ENCODE measurements at places on chromosomes 12 and 14. TPM values are rescaled to one million over a fixed set of nuclear protein-coding genes. Genes with fewer than 3 reads are reported as not detected.

GRCh38 chr12:31832740-31833729 is 104.2 kb upstream of the AMN1 start:
- H3K27me3 ChIP-seq = no peaks in the 10 kb centered on the region
- no peaks in the 10 kb centered on the region for H3K36me3 ChIP-seq
- no peaks in the 10 kb centered on the region for H3K4me1 ChIP-seq
- H3K4me3 ChIP-seq = no peak overlapping the region
- DNase-seq = no peak
- no peak overlapping the region for H3K27ac ChIP-seq

DNA sequence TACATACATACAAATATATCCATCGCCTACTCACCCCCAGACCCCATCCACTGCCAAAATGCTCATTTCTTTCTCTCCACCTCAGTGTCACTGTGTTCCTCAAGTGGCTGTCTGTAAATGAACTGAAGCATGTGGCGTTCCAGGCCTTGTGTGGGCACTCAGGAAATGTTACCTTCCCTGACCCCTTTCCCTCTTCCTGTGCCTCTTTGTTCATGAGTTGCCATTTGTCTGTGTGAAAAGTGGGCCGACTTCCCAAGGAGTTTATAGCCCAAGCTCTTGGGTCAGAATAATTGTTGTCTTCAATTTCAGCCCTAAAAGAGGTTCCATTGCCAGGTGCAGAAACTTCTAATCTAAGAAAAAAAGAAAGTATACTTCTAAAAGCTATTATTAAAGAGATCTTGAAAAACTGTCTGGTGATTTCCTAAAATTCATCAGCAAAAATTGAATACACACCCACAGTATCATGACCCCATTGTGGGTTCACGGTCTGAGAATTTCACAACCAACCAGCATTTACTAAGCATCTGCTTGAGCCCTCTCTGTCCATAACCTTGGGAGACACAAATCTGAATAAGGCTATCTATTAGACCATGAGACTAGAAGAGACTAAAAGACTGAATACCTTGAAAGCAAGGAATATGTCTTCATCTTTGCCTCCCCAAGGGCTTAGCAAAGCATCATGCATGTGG is 201.4 kb upstream of the EEA1 start:
- DNase-seq = no peak
- H3K36me3 ChIP-seq = no peaks in the 10 kb centered on the region
- peaks cover 28% of the 10 kb centered on the region for H3K4me1 ChIP-seq
- H3K27ac ChIP-seq = no peak overlapping the region
- no peak overlapping the region for H3K4me3 ChIP-seq

Gene SERPINA10
- total RNA-seq = not detected

Gene PCBP2
- 113 TPM for total RNA-seq
